EL (cell line): ENCODE measurements at places on chromosomes 13 and 19.
A peak's percentile ranks its signal among the peaks of the same experiment; 100 is the strongest.

DNA sequence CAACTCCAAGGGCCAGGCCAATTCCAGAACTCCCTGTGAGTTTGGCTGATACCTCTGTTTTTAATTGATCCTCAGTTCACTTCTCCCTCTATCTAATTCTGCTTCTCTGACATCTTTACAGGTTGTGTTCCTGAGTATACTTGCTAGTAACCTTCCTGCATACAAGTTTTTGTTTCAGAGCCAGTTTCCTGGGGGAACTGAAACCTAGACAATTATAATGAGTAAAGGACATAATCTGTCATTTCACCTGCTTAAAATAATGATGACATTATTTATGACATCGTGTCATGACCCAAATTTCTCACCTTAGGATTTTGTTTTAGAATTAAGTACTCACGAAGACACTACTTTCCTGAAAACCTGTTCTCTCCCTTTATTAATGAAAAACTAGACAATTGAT lies 12.5 kb upstream of the MYCBP2 start:
- no peak for DNase-seq

GRCh38 chr19:54523403-54523802 lies 20.8 kb downstream of the LAIR2 start:
- peak; percentile 71 for DNase-seq

- peak; percentile 65 for DNase-seq
These were observed 7.8 kb downstream of the CIC start for GRCh38 chr19:42276821-42277220.

GRCh38 chr13:98512774-98513665 lies 63.9 kb downstream of the STK24 start:
- DNase-seq: no peak

GRCh38 chr13:57595775-57596174 lies 35.8 kb upstream of the PCDH17 start:
- DNase-seq: no peak

DNA sequence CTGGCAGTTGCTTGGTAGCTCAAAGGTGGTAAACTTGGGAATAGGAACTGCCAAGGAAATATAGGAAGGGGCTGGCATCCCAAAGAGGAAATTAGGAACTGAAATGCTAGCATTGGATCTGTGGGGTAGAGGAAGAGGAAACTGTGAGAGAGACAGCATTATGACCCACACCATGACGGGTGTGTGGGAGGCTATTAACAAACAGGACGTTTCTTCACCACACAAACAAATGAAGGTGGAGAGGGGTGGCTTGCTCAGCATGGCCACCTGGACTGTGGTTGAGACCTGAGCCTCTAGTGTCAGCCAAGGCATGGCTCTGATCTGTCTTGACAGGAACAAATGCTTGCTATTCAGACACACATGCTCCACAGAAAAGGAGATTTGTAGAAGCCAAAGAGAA lies 178.2 kb downstream of the B3GLCT start:
- DNase-seq: no peak

DNA sequence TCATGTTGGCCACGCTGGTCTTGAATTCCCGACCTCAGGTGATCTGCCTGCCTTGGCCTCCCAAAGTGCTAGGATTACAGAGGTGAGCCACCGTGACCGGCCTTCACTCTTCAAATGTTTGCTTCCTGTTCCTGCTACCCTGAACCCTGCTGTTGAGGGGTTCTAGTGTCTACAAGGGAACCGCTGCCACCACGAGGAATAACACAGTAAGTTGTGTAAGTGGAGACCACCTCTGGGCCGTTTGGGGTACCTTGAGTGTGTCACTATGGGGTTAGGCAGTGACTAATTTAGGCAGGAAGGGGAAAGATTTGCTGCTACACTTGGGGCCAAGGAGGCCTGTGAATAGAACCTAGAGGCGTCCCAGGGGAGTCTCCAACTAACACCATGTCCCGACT lies 2.2 kb upstream of the MYADM start:
- no peak for DNase-seq

GRCh38 chr13:19592657-19593180 lies 31.4 kb upstream of the TPTE2 start:
- DNase-seq: no peak

DNA sequence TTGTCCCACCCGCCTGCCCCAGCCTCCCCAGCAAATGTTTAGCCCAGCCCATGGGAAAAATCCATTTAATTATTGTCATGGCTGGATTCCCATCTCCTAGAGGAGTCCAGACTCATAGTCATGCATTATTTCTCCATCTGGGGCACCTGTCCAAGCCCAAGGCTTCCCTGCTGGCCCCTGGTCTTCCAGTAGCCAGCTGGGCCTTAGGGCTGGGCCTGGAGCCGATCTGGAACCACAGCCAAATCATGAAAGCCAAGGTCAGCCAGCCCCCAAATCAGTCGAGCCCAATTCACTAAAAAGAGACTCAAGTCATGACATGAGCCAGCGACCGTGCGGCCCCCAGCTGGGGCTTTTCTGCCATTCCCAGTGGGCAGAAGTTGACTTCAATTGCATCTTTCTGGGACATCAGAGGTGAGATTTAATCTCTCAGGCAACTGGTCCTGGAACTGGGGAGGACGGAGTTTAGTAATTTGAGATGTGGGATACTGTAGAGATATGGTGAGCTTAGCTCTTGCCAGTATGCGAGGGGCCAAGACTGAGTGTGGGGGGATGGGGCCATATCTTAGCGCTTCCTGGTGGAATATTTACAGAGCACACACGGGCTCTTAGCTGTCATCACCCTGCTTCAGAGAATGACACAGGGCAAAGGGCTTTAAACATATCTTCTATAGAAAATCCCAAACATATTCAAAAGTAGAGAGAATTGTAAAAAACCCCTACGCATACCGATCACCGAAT lies 9.4 kb upstream of the PGLYRP2 start:
- DNase-seq: no peak

DNA sequence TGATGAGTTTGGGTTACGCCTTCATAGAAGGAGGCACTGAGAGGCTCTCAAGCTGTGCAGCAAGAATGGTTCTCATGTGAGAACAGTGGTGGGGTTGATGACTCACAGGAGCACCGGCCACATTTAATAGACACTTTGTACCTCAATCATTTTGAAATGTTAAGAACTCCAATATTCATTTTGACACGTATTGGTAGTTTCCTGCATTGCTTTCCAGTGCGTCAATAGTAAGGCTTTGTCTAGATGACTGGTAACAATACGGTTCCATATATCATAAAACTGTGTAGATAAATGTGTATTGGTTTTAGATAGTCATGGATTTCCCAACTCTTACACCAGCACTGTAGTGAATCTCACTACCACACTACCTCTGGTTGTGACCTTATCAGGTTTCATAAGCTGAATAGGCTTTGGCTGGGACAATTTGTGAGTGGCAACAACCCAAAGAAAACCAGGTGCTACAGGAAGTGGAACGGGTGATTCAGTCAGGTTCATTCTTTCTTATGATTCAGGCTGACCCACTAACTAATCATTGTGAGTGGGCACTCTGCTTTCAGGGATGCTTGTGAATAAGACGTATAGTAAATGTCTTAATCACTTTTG lies 362.6 kb downstream of the KLF5 start:
- DNase-seq: no peak

DNA sequence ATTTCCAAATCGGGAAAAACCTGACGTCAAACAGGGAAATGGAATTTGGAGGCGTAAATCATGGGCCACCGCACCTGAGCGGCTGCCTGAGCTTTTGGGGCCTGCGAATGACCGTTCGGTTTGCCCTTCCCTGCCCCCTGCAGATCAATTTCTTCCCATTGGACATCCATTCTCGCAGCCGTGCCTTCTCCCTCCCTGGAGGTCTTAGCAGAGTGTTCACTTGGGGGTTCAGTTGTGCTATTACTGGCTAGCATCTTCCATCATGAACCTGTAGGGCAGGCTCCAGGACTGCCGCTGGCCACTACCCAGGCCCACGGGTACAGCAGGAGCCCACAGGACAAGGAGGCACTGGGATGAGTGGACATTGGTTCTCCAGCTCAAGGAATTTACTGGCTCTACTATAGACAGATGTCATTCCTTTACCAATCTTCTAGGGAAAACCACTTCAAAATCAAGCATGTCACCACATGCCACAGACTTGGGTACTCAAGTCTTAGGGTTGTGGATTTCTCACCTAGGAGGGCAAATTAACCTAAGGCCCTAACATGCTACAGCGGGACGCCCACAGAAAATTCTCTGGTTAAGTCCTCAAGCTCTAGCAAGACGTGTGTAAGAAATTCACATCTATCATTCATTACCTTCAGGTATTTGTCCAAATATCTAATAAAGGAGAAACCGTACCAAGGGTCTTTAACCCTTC lies 75.5 kb downstream of the COL4A1 start:
- DNase-seq: no peak

DNA sequence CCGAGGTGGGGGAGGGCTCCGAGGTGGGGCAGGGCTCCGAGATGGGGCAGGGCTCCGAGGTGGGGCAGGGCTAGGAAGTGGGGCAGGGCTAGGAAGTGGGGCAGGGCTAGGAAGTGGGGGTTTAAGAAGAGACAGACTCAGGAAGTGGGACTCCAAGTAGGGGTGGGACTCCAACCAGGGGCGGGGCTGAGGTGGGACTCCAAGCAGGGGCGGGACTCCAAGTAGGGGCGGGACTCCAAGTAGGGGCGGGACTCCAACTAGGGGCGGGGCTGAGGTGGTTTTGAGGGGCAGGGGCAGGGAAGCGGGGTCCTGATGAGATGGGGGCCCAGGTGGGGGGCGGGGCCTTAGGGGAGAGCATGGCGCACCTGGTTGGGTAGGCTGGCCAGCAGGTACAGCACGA lies 13.6 kb downstream of the CFD start:
- DNase-seq: peak; percentile 24

DNA sequence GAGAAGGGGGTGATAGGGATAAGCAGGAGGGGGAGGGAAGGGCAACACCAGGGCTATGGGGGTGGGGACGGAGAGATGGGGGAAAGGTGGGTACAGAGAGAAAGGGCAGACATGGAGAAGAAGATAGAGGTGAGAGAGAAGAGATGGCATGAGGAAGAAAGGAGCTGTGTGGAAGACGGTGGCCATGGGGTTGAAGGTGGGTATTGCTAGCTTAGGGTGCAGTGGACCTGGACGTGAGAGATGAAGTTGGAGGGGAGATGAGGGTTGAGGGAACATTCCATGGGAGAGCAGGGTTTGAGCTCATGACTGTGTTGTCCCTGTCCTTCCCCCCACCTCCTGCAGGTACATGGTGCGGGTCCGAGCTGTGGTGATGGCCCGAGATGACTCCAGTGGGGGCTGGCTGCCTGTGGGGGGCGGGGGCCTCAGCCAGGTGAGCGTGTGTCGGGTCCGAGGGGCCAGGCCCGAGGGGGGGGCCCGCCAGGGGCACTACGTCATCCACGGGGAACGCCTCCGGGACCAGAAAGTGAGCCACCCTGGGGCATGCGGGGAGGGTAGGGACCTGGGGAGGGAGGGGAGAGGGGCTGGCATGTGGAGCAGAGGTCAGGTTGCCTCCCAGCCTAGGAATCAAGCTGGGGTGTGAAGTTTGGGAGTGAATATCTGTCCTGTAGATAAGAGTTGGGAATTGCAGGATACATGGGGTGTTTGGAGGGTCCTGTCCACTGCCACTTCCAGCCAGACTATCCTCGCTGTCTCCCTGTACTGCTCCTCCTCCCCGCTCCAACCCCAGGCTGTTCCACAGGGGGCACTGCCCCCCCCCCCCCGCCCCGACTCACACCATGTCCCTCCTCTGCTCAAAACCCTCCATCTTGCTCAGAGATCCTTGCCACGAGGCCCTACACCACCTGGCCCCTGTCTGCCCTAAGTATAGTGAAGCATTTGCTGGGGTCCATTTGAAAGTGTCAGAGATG lies 1.7 kb downstream of the SPRED3 start:
- DNase-seq: no peak

DNA sequence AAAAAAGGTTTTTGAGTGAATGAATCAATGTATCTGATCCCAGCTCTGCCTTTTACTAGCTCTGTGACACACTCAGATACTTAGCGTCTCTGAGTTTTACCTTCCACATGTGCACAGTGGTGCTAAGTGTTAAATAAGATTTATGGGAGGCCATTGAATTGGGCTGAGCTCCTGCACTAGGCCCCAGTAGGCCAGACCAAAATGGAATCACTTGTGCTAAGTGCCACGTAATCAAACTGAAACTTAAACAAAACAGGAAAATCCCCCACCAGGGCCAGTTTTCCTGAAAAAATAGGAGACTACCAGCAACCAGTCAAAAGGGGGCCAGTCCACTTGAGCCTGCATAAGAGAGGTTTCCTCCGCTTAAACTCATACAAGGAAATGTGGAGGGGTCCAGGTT lies 40.9 kb downstream of the GJA3 start:
- no peak for DNase-seq

DNA sequence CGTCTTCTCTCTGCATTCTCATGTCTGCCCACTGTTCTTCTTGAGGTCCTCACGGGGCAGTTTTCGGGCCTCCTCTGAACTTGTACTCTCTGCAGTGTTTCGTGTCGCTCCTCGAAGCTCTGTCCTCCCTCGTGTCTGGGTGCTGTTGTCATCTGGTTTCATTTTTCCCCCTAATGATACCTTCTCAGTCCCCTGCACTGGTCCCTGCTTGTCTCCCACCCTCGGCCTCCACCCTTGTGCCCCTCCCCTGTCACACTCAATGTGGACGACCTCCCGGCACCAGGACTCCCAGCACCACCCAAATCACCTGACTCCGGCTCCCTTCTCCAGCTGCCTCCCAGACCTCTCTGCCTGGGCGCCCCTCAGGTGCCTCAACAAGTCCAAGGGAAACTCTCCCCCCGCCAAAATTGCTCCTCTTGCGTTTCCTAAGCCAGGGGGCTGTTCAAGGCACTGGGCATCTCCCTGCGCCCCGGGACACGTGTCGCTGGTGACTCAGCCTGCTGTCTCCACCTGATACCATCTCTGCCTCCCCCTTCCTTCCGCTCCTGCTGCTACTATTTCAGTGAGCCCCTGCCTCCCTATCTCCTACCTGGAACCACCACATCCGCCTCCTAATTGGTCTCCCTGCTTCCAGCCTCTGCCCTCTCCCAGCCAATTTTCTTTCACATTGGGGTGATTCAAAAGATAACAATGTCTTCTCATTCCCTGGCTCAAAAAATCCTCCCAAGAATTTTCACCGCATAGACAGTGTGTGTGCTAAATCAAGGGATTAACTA lies 49.5 kb downstream of the RFX2 start:
- peak; percentile 54 for DNase-seq

GRCh38 chr13:22141716-22142115 lies 470.8 kb downstream of the FGF9 start:
- no peak for DNase-seq

- DNase-seq: no peak
These were observed 290.1 kb downstream of the DCLK1 start for GRCh38 chr13:35841060-35841521.

DNA sequence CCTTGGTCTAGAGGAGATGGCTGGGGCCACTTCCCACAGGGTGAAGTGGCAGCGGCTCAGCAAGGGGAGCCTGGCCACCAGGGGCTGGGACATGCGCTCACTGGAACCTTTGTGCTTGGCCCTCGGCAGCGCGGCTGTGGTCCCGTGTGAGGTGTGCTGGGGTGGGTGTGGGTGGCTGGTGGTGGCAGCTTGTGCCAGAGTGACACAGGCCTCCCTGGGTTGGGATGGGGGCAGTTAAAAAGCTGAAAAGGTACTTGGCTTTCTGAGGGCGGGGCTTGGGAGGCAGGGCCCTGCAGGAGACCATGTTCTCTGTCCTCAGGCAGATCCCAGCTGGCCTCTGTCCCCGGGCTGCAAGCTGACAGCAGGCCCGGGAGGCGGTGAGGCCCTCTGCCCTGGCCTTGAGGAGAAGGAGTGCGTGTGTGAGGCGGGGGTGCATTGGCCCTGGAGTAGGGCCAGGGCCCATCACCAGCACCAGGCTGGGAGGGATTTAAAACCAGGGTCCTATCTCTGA lies 17.3 kb downstream of the MPND start:
- DNase-seq: no peak
